ENCODE measurements at places on chromosomes 1 and 21.

DNA sequence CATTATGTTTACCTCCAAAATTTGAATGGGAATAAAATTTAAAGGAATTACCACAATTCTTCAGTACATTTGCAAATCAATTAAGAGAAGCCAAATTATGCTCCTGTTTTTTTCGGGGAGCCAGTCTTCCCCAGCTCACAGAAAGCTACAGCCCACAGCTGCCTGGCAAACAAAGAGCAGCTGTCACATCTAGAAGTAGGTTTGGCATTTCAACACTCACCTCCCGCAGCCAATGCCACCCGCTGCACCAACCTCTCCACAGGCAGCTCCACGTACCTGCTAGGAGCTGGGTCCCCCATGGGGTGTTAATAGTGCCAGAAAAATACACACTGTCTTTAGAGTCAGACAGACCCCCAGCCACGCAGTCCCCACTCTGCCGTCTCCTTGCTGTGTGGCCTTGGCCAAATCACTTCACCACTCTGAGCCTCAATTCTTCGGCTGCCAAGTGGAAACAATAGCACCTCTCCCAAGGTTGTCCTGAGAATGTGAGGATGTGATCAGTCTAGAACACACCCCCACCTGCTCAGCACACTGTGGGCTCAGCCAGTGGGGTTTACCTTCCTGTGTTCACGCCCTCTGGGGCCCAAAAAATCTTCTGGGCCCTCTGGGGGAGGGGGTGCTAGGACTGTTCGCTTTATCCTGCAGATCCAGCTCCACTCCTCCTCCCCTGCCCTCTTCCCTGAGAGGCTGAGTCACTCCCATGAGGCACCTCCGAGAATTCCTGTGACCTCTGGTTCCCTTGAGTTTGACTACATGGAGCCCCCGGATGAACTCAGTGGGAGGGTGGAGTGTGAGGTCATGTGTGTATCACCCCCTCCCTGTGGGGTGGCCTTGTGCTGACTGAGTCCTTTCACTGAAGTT, 204.3 kb upstream of the GRIK3 start:
- DNase-seq = no peak

DNA sequence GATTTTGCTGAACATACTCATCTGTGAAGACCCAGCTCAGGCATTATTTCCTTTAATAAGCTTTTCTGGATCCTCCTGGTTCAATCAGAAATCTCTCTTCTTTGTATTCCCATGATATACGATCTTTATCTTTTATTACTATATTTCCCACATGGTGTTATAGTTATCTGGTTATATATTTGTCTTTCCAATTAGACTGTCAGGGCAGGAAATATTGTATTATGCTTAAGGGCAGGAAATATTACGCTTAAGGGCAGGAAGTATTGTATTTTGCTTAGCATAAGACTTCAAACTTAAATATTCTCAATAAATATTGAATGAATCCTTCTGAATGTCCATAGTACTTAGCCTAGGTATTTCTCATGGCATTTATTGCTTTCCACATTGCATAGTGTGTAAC, 122.2 kb downstream of the COQ8A start:
- DNase-seq = no peak

- DNase-seq = no peak
Measured at GRCh38 chr1:9294910-9295636, 2.4 kb downstream of the SPSB1 start.

DNA sequence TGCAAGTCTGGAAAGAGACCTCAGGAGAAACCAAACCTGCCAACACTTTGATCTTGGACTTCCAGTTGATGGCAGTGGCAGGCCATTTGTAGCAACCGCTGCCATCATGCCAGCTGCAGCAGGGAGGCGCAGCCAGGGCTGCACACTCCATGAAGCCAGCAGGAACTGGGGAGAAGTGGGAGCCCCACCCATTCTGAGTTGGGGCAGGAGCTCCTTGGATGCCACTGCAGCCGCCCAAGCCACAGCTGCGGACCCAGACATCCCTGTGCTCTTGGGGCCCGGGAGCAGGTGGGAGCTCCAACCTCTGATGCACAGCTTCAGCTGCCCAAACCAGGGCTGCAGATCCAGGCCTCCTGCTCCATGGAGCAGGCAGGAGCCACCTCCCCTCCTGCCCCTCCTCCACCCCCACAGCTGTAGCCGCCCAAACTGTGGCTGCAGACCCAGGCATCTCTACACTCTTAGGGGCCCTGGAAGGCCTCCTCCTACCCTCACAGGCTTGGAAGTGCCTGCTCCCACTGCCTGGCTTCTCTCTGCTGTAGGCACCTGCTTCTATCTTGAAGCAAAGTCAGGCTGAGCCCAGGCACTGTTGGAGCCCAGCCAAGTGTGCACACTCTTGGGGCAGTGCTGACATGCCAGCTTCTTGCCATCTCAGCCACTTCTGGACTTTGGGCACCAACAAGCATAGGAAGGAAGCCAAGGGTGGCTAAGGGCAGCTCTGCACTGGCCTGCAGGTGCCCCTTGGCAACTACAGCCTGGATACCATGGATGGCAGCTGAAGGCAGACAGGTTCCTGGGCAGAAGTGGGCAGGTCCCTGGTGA, 20.0 kb upstream of the DISP1 start:
- no peak for DNase-seq

GRCh38 chr1:25517476-25518394, 25.7 kb upstream of the LDLRAP1 start:
- DNase-seq = no peak

GRCh38 chr1:206114692-206115640, 2.2 kb downstream of the AVPR1B start:
- DNase-seq = no peak

GRCh38 chr1:176829261-176829660, 335.3 kb downstream of the ASTN1 start:
- DNase-seq = no peak

Measured in GM12878 (cell line).